ENCODE measurements at places on chromosomes 12 and 14. TPM values are rescaled to one million over a fixed set of nuclear protein-coding genes. Genes with fewer than 3 reads are reported as not detected.

Gene LTA4H
- polyA plus RNA-seq: 61.8 TPM

Gene KLRB1
- 0.24 TPM for polyA plus RNA-seq

Gene STXBP6
- polyA plus RNA-seq: 1.1 TPM

Gene NKX2-8
- not detected for polyA plus RNA-seq

Gene LGR5
- polyA plus RNA-seq: 3.5 TPM

Gene ESRRB
- polyA plus RNA-seq: not detected

Gene GUCY2C
- polyA plus RNA-seq: not detected

Gene MYH6
- 0.27 TPM for polyA plus RNA-seq

Gene NGB
- polyA plus RNA-seq: 15.4 TPM

Gene ANAPC7
- 57.8 TPM for polyA plus RNA-seq

Gene SERPINA5
- 83.6 TPM for polyA plus RNA-seq

Gene FAM161B
- 4.1 TPM for polyA plus RNA-seq

Gene B4GALNT3
- 38.5 TPM for polyA plus RNA-seq

Gene SLC6A13
- polyA plus RNA-seq: 0.37 TPM

Gene KLRD1
- polyA plus RNA-seq: 1.1 TPM

Gene MEG3
- 8,129 TPM for polyA plus RNA-seq

Gene MYRFL
- polyA plus RNA-seq: 0.27 TPM

Gene ERG28
- 106 TPM for polyA plus RNA-seq

Gene C12orf42
- polyA plus RNA-seq: not detected

Gene ZDHHC22
- not detected for polyA plus RNA-seq

Gene PPP2R5E
- 42.0 TPM for polyA plus RNA-seq

Gene USP44
- polyA plus RNA-seq: 0.88 TPM

Gene ARHGAP9
- polyA plus RNA-seq: 4.1 TPM

Gene LTB4R
- polyA plus RNA-seq: 9.4 TPM

Gene TMEM233
- polyA plus RNA-seq: 0.86 TPM

Gene KCNC2
- polyA plus RNA-seq: not detected

Gene PKP2
- polyA plus RNA-seq: 3.3 TPM

Gene GPR68
- polyA plus RNA-seq: 1.0 TPM

Gene ACOT4
- 1.3 TPM for polyA plus RNA-seq

Gene OR6C2
- not detected for polyA plus RNA-seq

Gene OTOGL
- 0.11 TPM for polyA plus RNA-seq

Gene OAS2
- polyA plus RNA-seq: 30.4 TPM

Gene POU6F1
- polyA plus RNA-seq: 2.2 TPM
